ENCODE measurements at places on chromosomes 3 and 15.

- DNase-seq: no peak
Observed at GRCh38 chr3:100420885-100421284, 19.5 kb downstream of the LNP1 start.

DNA sequence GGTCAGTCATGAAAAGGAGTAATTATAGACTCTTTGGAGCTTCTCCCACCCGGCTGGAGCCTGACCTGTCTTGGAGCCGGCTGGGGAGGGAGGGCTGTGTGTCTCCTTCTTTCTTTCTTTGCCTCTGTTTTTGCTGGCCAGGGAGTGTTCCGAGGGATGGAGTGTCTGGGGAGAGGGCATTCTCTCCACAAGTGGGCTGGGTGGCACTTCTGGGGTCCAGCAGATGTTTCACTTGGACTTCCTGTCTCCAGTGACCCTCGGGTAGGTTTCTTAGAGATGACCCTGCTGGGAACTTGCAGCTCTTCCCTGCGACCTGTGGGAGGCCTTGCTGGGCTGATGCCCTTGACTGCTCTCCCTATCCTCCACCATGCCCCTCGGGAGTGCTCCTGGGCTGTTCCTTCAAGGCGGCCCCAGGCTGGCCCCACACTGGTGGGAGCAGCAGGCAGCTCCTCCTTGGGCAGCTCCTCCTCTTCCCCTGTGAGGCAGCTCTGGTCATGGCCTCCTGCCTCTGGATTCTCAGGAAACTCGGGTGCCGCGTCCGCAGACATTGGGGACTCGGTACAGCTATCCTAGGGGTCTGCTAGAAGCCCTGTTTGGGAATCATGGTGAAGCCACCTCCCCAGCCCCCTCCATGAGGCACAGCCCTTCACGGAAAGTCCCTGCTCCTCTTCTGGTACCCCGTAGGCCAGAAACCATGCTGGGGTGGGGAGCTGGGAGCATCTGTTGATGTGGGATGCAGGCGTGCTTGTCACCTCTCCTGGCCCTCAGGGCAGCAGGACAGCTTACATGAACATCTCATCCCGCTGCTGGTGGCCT is 44.9 kb downstream of the APBA2 start:
- no peak for DNase-seq

- no peak for DNase-seq
Observed at GRCh38 chr15:51051776-51052175, 42.9 kb downstream of the TNFAIP8L3 start.

DNA sequence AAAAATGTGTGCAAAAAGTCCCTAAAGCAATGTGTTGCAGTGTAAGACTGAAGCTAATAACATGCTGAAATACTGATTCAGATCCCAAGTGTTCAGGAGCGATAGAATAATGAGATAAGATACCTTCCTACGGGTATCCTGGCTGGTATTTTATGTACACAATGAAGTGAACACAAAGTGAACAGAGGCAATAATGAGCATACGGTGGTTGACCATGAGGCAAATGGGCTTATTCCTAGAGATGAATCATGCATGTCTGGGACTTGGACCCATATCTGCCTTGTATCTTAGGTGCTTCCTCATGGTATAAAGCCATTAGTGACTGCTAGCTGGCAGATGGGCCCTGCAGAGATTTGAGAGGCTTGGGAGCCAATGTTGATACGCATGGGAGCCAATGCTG is 21.5 kb downstream of the PTPRG start:
- DNase-seq: no peak

- DNase-seq: no peak
Observed at GRCh38 chr3:144590854-144591253, 619.2 kb downstream of the DIPK2A start.

- DNase-seq: no peak
Observed at GRCh38 chr15:69988541-69989225, 109.0 kb downstream of the TLE3 start.

DNA sequence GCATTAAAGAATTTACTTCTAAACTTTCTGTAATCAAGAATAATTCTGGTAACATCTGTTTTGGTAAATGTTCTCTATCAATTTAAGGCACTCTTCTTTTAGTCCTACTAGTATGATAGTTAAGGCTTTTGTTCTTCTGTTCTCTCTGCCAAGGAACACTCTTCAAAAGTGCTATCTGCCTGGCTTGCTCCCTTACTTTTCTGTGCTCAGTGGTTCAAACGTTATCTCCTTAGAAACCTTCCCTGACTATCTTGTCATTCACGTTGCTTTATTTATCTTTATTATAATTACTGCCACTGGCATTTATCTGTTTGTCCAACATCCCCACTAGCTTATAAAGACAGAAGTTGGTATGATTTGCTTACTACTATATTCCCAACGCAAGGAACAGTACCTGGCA is 59.2 kb downstream of the RFX7 start:
- DNase-seq: no peak

DNA sequence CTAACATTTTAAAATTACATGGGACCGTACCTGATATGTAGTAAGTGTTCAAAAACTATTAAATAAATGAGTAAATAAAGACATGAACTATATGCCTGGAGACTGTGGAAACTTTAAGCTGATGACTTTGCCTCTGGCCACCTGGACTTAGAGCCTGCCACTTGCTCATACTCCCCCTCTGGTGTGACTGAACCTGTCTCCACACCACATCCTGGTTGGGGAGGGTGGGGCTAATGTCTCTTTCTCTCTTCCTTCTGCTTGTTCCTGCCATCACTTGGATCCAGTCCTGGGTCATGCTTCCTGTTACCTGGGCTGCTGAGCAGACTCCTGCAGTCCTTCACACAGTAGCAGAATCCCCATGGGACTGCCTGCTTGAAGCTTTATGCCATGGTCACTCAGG is 8.2 kb upstream of the TMEM158 start:
- no peak for DNase-seq

GRCh38 chr15:90929246-90930019 is 2.9 kb downstream of the HDDC3 start:
- DNase-seq: no peak

- no peak for DNase-seq
Observed at GRCh38 chr3:198043119-198043518, 83.1 kb downstream of the LMLN start.

DNA sequence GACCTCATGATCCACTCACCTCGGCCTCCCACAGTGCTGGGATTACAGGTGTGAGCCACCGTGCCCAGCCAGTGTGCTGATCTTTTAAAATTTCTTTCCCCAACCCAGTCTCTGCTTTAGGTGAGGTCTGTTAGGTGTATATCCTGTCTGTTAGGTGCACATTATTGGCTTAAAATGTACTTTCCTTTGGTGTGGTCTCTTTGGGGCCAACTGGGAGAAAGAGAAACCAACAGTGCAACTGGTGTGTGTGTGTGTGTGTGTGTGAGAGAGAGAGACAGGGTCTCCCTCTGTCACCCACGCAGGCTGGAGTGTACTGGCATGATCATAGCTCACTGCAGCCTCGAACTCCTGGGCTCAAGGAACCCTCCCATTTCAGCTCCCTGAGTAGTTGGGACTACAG is 50.3 kb upstream of the GNB5 start:
- DNase-seq: no peak

DNA sequence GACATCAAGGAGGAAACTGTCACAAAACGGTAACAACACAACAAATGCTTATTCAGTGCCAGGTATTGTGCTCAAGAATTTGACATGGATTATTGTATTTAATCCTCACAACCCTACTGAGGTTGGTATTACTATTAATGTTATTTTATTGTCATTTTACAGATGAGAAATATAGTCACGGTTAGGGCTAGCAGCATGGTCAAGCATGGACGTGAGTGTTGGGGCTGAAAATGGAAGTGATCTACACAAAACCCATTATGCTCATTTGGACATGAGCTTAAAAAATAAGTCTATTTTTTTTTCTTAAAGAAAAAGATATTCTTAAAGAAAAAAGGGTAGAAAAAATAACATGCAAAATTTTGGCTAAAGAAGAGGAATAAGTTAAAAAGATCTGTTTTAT is 141.3 kb upstream of the SOX2 start:
- DNase-seq: no peak

GRCh38 chr3:99686955-99687612 is 48.7 kb downstream of the COL8A1 start:
- DNase-seq: peak; percentile 29

DNA sequence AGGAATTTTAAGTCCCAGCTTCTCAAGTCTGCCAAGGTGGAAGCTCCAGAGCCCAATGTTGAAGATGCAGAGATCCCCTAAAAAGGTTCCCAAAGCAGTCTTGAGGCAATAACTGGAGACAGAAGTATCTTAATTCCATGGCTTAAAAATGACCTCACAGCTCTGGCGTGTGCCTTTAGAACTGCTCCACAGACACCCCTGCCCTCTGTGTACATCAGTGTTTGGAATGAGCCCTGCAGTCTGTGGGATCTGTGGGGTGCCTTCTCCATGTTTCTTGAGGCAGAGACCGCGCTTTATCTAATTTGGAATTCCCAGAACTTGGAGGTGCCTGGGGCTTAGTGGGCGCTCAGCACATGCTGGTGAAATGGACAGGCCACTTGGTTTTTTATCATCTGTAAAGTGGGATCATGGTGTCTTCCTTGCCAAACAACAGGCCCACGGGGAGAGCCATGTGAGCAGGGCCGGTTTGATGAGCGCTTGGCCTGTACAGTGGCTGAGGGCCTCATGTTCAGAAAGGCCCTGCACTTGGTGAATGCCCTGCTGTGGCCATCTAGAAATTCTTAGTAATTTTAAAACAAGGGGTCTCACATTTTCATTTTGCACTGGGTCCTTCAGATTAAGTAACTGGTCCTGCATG is 7.1 kb downstream of the ITGA11 start:
- no peak for DNase-seq

GRCh38 chr15:42723068-42723467 is 13.9 kb downstream of the CDAN1 start:
- DNase-seq: no peak

DNA sequence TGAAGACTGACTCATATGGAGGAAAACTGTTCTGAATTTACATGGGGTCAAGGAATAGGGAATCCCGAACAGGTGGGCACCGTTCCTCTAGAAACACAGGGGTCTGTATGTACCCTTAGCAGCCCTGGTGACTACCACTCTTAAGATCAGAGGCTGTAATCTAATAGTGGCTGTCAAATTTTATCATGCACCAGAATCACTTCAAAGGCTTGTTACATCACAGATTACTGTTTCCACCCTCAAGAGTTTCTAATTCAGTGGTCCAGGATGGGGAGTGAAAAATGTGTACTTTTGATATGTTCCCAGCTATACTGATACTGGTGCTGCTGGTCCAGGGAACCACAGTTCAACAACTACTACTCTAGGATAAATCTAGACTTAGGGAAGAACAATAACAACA is 27.9 kb downstream of the DYNC1LI1 start:
- DNase-seq: no peak

DNA sequence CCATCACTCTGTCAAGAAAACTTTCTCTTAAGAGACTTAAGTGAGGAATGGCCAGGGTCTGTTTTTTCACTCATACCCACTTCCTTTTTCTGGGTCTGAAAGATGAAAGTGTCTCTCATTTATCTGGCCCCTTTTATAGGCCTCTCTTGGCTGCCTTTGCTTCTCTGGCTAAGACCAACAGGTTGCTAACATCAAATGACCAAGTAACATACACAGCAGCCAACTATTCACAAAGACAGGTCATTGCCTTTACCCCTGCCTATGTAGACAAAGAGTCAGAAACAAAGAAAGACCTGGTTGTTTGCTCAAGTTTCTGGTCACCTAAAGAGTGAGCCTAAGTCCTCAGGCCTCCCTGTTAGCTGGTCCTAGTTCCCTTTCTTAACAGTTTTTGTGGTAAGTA is 24.0 kb upstream of the CSTA start:
- DNase-seq: no peak

GRCh38 chr3:7754653-7755441 is 746.8 kb upstream of the LMCD1 start:
- no peak for DNase-seq

GRCh38 chr15:73394782-73395181 is 26.0 kb upstream of the HCN4 start:
- DNase-seq: no peak

Measured in CD4-positive, alpha-beta T cell treated with Interleukin-17A for 4 hours (primary cell).